ENCODE measurements at places on chromosomes 5 and 9.

DNA sequence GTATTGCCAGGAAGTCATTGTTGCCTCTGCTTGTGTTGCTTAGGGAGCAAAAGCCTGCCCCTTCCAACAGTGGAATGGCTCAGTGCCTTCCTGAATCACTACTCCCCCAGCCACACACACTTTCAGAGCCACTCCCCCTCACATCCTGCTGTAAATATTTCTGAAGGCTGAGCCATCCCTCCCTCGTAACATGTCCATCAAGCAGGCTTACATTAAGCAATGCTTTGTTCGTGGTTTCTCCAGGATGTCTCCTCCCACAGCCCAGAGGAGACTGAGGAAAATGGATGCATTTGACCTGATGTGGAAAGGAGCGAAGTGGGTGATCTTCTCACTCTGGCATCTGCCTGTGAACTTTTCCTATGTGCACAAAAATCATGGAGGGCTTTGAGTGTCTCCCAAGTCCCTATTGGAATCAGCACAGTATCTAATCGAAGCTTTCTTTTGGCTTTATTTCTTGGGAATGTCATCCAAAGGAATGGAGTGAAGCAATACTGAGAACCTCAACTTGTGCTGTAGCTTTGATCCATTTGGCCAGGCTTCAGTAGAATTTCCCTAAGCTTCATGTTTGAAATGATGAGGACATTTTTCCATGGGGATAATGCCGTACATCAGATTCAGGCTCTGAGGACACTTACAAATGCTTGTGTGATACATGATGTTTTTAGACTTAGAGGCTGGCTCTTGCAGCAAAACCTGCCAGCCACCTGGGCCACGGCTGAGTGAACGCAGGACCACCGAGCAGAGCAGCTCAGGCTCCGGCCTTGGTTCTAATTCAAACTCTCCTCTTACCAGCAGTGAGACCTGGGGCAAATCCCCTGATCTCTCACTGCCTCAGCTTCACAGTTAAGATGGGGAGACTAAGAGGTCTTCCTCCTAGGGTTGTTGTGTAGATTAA is 389.1 kb downstream of the ENC1 start:
- DNase-seq, result no peak

DNA sequence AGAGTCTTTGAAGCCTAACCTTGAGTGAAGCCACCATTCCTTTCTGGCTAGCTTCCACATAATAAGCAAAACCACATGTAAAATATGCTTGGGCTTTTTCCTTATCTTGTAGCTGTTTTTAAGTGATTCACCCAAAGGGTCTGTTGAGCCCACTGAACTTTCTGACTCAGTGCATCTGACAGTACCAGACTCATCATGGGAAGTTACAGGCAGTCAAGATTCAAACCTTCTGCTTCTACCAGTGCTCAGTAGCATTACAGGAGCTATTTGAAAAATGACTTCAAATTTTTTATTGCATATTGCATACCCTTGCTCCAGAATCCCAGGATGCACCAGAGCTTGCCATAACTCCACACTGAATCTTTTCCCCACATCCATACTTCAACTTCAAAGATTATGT is 87.5 kb upstream of the PTPRD start:
- no peak for DNase-seq

DNA sequence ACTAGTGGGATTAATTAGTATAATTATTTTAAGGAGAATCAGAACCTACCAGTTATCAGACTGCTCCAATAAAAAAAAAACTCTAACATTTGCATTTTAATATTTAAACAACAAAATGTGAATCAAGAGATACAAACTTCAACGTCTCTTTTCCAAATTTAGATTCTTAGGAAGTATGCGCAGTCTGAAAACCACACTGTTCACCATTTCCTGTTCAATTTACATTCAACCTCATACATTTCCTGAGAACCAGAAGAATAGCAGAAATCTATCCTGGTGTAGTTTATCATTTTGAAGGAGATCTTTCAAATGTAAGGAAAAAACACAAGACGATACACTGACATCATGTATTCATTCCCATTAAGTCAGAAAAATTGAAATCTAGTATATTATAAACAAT is 869.2 kb downstream of the EFNA5 start:
- no peak for DNase-seq

GRCh38 chr9:132274861-132275260 is 79.9 kb downstream of the SETX start:
- no peak for DNase-seq

GRCh38 chr9:89021154-89021803 is 30.0 kb downstream of the S1PR3 start:
- DNase-seq, result no peak

- peak; percentile 75 for DNase-seq
Measured at GRCh38 chr5:892394-893136, at the start of the genes BRD9 and TRIP13. BRD9 (minus strand) TSS chr5:892801; CDS start chr5:892657, 144 bp downstream. TRIP13 (plus strand) TSS chr5:892884; CDS start chr5:892999, 115 bp downstream.

DNA sequence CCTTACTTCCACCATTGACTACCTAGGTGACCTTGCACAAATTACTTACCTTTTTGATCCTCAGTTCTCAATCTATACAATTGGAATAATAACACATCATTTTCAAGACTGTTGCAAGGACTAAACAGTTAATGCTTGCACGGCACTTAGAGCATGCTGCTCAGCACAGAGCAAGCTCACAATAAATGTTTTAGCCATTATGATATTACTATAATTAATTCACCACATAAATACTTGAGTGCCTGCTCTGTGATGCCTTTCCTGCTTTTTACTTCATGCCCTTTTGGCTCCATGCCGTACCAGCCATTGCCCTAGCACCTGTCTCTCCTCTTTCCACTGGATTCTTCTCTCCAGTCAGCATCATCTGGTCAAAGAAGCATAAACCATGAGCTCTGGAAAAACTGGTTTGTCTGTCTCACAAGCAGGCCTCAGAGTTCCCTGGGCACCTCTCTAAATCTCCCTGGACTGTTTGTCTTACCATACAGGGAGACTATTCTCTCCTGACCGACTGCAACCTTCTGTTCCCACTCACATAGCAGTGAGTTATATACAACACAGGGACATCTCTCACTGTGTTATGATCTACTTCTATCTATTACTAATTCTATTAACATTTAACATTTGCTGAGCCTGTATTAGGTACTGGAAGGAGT is 260.4 kb upstream of the ADRA1B start:
- no peak for DNase-seq

DNA sequence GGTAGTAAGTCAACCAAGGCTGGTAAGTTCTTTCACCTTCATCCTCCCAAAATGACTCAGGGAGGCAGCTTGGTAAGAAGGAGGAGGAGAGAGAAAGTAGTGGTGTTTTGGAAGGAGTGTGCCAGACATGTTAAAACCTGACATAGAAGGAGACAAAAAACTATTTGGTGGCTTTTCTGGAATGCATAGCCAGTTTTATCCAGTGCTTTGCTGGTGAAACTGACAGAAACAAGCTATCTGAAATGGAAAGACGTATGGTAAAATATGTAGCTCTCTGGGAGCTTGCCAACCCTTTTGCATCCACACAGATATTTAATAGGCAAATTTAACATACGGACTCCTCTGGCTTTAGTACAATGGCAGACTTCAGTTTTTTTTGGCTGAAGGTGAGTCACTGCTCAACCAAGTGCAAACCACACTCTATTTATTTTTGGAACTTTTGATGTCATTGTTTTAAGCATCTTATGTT is 45.4 kb downstream of the RAB14 start:
- DNase-seq, result no peak

DNA sequence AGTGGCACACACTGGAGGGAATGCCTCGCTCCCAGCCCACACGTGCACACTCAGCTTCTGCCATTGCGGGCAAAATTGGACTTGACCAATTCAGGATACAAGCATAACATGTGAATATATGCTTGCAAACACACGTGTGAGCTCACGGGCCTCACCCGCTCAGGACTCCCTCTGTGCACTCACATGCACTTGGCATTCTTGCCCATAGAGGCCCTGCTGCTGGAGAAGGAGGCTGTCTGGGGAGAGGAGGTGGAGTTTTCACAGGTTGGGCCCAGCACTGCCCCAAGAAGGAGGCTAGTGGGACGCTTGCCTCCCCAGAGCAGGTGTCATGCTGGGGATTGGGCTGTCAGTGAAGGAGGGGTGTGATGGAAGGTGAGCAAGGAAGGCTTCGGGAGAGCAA is 1.7 kb downstream of the MYMK start:
- DNase-seq, result no peak

DNA sequence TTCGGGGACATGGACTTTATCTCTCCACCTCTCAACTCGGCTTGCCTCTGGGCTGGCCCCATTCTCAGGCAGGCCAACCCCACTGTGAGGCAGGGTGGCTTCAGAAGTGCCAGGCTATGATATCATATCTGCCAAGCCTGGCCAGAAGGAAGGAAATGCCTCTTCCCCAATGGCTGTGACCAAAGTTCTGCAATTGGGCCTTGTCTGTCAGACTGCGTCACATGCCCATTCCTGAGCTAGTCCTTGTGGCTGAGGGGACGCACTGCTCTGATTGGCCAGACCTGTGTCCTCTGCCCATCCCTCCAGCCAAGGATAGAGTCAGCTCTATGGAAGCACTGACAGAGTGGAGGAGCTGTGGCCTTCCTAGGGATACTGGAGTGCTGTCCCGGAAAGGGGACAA is 11.9 kb downstream of the SMIM23 start:
- no peak for DNase-seq

GRCh38 chr9:35842020-35842745 is 13.2 kb downstream of the TMEM8B start:
- DNase-seq, result no peak

- DNase-seq, result no peak
Measured at GRCh38 chr5:135094339-135095051, 60.5 kb upstream of the PITX1 start.
